Mesothelial cell of epicardium (in vitro differentiated cells): ENCODE measurements at places on chromosomes 16 and 17.

DNA sequence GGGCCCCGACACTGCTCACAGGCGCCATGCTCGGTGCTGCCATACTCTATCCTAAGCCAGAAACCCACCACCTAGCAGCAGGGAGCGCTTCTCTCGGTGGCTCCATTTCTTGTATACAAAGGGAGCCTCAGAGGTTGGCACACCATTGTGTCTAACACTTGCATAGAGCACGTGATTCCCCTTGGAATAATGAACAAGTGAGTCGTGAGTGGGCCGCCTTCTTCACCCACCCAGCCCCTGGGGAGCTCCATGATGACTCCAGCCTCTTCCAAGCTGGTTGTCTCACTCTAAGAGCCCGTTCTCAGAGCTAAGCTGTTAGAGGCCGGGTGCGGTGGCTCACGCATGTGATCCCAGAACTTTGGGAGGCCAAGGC, 82.3 kb upstream of the ZNF469 start:
- no peak for DNase-seq

DNA sequence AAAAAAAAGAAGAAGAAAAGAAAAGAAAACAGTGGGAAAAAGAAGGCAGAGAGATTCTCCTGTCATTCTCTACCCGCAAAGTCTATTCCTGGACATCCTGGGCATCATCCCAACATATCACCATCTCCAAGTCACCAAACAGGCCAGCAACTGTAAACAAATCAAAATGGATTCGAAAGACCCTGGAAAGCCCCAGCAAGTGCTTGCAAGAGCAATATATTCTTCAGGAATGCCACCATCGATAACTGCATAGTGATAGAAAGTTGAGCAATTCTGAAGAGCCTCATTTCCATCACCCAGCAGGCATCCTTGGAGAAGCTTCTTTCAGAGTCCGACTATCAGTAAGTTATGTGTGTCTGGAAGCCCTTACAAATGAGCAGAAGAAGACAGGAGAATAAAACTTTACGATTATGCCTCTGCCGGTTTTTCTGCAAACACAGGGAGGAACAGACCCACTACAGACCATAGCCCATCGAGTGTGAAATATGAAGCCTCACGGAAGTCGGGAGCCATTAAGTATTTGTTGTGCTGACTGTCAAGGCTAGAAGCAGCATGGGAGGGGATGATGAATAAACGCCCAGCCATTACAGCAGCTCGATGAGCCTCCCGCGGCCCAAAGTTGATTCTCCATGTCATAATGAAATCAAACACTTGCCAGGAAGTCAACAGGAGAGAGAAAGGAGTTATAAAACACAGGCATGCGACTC, 64.5 kb upstream of the SEC14L1 start:
- DNase-seq, result no peak

- DNase-seq, result no peak
These were observed 25.5 kb downstream of the SNX20 start for GRCh38 chr16:50655558-50656055.

- DNase-seq, result no peak
These were observed at the start of gene AOC2 for GRCh38 chr17:42844271-42844670. Gene AOC2, plus strand, starts transcription at chr17:42844580. Its CDS starts 47 bp downstream, at chr17:42844627.
